ENCODE measurements at places on chromosomes 6 and 20.

- peak; percentile 78 for DNase-seq
Measured at GRCh38 chr6:52577022-52577777, at the start of gene TRAM2. Gene TRAM2, minus strand, starts transcription at chr6:52577060. Its CDS starts 145 bp downstream, at chr6:52576915.

- no peak for DNase-seq
Measured at GRCh38 chr6:143963158-143963919, 44.7 kb downstream of the PLAGL1 start.

DNA sequence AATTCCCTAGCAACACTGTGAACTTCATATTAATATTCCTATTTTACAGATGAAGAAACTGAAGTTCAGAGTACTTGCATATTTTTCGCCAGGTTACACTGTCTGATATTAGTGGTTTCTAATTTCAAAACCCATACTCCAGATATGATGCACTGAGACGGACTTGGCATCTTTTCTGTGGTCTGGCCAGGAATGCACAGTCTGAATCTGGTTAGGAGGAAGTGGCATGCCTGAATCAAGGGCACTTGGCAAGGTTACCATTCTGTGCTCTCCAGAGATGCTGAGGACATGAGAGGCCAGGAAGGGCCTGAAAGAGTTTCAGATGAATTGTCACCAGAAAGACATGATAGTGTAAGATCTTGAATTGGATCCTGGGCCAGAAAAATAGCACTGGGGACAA, 150.1 kb downstream of the HAO1 start:
- peak; percentile 66 for DNase-seq

DNA sequence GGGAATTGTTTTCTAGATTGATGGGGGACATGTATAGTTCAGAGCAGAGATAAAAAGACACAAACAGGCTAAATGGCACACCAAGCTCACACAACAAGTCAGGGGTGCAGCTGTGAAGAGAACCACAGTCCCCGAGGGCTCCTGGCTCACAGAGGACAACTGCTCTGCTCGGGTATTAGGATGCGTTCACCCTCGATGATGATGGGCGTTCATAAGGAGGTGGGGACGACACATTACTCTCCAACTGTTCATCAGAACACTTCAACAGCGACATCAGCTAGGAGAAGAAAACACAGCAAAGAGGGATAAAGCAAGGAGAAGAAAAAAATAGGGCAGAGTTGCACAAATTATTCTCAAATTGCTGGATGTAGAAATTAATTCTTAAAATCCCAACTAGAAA, 174.8 kb upstream of the RREB1 start:
- no peak for DNase-seq

DNA sequence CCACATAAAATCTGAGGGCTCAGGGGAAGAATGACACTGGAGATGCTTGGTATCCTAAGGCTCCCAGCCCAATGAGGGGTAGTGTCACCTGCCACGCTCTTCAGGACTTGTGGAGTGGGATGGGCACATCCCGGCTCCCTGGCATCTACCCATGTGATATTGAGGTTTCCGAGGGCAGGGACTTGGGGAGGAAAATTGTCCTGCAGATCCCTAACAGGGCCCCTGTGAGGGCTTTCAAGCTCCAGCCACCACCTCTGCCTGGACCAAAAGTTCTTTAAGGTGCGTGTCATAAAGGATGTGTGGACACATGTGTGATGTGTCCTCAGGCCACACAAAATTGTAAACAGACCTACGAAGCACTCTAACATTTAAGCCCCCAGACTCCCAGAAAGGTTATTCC, 2.5 kb downstream of the SCML4 start:
- no peak for DNase-seq

- DNase-seq = no peak
Measured at GRCh38 chr6:89385846-89386245, 26.2 kb downstream of the RRAGD start.

- DNase-seq = no peak
Measured at GRCh38 chr6:170086639-170087420, 204.0 kb downstream of the DLL1 start.

DNA sequence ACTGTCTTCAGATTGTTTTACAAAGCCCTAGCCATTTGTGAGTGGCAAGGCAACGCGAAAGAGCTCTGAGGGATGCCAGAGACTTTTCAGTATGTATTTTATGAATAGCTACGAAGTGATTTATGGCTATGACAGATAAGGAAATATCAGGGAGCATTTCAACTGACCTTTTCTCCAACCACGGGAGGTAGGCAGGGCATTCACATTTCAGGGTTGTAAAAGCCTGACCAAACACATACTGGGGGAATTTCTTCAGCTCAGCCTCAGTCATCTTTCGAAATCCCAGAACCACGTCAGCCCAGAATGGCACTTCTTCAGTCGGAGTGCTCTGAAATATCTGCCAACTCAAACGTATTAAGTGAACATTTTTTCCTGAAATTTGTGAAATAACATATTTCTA, 10.8 kb downstream of the DDO start:
- peak; percentile 88 for DNase-seq

DNA sequence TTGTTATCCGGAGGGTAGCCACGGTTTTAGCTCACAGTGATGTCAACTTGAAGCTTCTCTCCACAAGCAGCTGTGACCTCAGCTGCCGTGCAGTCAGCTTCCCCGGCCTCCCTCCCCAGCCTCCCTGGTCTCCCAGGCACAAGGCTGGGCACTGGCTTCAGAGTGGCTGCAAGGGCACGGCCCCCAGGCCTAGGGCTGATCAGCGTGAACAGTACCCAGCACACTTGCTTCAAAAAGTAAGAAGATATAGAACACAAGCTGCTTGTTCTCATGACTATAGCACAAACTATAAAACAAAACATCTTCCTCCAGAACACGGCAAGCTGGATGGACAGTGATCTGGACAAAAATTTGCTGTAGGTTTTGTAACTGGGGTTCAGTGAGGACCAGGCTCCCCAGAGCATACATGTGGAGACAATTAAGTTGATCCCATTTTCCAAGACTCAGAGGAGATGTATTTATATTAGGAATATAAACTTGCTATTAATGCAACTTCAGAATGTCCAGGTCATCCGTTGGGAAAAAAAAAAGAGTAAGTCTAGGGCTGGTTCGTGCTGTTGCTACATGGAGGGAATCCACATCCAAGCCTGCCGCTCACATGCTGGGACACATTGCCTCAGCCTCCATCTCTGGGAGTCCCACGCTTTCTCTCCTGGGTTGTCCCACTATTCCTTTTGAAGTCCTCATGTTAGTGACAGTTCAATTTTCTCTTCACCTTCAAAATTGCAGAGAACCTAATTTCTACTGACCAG, 199.4 kb upstream of the THBS2 start:
- DNase-seq = no peak

GRCh38 chr6:24788031-24788665, 10.6 kb downstream of the ARMH2 start:
- DNase-seq = no peak

DNA sequence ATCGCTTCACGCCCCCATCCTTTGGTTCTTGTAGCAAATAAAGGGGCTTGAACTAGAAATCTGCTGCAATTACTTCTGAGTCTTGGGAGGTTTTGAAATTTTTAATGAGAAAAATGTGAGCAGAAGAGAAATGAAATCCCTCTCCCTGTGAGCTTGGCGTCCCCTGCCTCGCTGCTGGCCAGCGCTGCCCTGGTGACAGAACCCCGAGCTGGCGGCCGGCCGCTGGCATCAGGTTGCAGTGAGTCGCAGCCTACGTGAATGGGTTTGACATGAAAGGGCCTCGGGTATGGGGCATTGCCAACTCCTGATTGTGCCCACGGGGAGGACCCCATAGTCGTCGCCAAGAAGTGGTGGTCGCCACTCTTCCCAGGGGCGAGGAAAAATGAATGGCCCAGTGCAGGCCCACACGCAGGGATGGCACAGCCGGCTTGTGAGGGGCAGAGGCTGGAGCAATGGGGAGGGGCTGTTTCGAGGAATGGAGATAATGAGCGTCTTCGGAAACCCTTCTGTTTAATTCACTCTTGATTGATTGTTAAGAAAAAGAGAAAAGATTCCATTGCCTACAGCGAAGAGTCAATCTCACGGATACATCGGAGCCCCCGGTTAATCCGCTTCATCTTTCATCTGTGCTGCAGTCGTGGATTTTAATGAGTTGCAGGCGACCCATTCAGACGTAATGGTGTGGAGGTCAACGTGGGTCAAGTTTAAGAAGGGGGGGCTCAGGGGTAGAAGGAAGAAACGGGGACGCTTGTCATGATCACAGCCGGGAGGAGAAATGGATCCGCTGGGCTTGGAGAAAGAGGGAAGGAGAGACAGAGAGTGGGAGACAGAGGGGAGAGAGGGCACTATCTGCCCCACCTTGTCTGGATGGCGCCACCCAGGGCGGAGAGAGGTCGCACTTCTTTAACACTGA, 380.1 kb downstream of the THBS2 start:
- no peak for DNase-seq

GRCh38 chr20:63321148-63321831, 28.3 kb downstream of the COL20A1 start:
- no peak for DNase-seq

GRCh38 chr6:129866688-129867087, 5.6 kb upstream of the TMEM244 start:
- no peak for DNase-seq

- no peak for DNase-seq
Measured at GRCh38 chr6:14386263-14386662, 268.7 kb downstream of the CD83 start.

DNA sequence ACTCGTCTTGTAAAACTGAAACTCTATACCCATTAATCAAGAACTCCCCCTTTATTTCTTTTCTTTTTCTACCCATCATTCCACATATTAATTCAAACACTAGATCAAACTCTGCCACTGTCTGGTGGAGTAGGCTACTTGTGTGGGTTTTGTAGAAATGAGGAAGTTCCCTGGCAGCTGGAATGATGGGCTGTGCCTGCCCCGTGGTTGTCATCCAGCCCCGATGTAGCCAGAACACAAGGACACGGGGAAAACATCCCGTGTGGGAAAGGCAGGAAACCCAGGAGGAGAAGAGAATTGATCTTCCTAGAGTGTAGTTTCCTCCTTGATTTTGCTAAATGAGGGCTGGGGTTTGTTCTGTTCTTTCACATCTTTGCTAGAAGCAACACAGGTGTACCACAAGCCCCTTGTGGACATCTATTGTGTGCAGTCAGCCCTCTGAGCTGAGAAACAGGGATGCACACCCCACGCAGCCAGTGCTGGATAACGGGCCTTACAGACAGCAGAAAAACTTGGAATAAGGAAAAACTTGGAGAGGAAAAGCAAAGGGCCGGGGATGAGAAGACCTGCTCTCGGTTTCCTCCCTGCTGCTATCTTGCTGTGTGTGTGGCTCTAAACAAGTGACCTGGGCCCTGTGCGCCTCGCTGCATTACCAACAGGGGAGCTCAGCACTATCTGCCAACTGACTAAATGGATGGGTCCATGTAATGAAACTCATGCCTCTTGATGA, 88.0 kb downstream of the SCML4 start:
- DNase-seq = no peak

- DNase-seq = peak; percentile 33
Measured at GRCh38 chr6:3523271-3523670, 66.4 kb upstream of the SLC22A23 start.

DNA sequence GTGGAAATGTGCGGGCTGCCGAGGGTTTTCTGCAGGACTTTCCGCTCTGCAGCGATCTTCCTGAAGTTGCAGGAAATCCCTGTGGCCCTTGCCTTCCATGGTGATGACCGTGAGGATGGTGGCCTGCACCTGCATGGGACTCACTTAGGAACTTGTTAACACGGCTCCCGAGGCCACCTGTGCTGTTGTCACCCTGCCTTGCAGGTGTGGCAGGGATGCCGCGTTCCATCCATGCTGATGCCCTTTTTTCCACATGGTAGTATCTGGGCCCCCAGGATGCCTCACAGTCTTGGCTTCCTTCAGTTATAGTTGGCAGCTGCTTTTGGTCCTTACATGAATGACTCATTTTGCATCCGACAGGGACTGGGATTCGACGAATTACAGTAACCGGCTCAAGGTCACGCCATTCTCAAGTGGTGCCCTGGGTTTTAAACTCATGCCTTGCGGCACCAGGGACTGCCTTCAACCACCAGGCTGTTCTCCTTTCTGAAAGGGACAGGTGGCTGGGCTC, 37.2 kb downstream of the SYNJ2 start:
- DNase-seq = no peak

DNA sequence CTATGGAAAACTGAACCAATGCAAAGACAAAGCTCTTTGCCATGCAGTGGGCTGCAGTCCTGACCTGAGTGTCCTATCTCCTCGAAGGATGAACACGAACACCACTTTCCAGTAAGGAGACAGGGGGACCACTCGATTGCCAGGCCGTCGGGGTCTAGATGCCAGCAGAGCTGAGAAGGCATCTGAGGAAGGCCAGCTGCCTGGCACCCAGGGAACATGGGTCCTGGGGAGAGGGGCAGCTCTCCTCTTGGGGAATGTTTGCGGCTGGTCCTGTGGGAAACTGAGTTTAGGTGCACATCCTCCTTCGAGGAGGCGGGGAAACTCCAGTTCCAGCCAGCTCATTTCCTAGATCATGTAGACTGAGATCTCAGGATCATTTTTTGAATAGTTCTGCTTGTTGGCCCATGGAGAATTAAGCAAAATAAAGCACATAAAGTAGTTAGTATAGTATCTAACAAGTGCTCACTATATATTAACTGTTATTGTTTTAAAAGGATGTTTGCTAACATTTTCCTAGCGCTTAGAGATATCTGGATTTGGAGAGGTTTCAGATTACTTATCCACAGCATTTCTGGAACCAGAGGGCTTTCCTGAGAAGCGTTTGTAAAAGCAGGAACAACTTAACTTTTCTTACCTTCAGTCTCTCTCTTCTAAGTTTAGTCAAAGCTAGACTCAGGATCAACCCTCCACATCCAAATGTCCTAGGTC, 225.3 kb upstream of the FOXQ1 start:
- DNase-seq = no peak

DNA sequence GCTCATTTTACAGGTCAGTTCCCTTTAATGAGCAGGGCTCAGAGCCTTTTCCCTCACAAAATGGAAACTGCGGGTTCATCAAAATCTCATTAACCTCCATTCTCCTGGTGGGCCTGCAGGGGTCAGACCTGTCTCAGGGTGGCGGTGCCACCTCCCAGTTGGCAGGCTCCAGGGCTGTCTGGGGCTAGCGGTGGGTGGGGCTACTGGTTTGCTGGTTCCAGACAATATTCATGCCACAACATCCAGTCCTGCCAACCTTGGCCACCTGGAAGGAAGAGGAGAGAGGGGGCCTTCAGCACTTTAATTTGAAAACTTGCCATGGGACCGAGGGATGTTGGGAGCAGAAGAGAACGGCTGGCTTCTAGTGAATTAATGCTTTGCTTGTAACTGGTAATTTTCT, 41.9 kb upstream of the CTNNBL1 start:
- DNase-seq = no peak

GRCh38 chr6:31585491-31585890, 586 bp upstream of the LST1 start:
- no peak for DNase-seq

DNA sequence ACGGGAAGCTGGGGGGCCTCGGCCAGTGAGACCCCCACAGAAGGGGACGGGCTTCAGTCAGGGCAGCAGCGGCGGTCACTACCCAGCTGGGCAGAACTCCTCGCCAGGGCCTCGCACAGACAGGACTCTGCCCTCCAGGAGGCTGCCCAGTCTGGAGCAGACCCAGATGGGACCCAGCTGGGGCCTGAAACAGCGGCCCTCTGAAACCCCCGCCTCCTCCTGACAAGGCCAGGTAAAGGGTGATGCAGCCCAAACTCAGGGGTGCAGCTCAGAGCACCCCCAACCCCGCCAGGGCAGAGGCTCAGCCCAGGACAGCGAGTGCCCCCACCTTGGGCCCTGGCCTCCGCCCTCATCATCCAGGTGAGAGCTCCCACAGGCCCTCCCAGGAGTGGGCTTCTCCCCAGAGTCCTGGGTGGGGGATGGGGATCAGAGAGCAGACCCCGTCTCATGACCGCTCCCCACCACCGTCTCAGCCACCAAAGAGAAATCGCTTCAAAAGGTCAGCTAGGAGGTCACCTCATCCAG, 2.2 kb downstream of the EEF1A2 start:
- DNase-seq = no peak

GRCh38 chr20:20489648-20490341, 121.9 kb downstream of the INSM1 start:
- no peak for DNase-seq
